AG08396 (cell line): ENCODE measurements at places on chromosomes 11 and 22.

GRCh38 chr11:117417856-117418255 is 90.2 kb downstream of the CEP164 start:
- no peak for DNase-seq

DNA sequence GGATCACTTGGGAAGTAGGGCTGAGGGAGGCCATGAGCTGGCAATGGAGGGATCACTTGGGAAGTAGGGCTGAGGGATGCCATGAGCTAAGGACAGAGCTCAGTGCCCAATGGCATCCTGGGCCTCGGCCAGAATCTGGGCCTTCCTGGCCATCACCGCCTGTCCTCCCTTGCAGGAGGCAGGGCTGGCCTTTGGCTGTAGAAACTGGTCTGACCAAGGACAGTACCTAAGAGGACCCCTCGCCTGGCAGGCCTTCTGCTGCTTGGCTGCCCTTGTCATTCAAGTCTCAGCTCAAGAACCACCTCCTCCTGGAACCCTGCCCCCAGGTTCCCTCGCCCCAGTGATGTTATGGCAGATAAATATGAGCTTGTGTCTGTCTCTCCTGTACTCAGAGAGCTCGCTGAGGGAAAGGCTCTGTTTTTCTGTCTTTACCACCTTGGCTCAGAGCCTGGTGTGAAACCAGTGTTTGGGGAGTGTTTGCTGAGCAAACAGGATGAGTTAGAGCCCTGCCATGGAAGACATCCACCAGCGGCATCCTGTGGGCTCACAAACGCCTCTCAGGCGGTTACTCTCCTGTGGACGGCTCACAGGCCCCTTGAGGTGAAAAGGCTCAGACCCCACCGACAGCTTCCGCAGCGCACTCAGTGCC is 19.3 kb upstream of the RASL10A start:
- no peak for DNase-seq

GRCh38 chr22:30421695-30422480 is 3.7 kb upstream of the MTFP1 start:
- DNase-seq, result no peak

DNA sequence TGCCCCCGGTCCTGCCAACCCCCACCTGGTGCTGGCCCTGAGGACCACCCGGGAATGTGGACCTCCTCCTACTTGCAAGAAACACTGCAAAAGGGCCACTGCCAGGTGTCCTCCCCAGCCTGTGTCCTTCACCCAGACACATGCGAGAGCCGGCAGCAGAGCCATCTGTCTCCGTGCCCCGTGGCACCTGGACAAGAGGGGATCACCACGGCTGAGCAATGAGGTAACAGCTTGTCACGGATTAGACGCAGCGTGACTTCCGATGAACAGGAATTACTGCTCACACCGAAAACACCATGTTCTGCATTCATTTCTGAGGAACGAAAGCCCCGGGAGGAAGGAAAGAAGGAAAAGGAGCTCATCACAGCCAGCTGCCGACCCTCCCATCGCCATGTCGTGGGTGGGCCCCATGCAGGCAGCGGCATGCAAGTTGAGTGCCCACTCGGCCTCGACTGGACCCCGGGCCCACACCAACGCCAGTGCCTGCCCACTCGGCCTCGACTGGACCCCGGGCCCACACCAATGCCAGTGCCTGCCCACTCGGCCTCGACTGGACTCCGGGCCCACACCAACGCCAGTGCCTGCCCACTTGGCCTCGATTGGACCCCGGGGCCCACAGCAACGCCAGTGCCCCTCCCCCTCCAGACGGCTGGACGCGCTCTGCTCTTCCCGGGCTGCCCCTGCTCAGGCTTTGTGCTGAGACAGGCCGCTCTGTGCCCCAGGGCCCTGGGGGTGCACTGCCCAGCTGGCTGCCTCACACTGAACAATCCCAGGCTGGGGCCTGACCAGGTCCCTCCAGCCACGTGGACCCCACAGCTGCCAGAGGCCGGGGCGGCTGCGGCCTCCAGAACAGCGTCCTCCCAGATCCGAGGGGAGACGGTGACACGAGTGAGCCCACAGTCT is 22.0 kb downstream of the CHID1 start:
- DNase-seq, result no peak

DNA sequence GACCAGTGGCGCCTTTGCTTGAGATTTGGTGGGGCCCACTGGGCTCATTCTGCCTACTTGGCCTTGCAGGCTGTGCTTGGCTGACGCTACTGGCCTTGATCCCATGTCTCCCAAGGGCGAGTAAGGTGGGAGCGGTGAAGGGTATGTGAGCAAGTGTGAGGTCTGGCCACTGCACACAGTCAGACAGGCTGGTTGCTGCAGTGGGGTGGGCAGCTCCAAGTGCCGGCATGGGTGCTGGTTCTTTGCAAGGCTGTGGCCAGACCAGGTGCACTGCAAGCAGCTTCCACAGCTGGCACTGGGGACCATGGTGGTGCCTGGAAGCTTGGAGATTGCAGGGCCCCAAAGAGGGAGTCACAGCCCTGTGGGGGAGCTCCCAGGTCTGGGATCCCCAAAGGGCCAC is 33.4 kb upstream of the OR10G7 start:
- no peak for DNase-seq

DNA sequence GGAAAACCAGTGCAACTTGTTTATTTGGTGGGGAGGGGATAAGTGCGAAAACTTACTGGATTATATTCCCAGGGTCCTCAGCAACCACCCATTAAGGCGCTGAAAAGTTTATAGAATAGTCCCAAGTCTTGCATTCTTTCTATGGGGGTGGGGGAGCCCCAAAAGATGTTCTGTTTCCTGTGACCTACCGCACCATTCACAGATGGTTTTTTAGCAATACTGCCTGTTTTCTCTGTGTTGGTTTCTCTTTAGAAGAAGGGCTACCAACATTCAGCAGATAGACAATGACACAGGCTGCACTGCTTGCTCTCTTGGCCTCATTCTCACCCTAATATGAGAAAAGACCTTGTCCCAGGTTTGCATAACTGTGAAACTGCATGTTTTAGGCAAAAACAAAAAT is 86.5 kb downstream of the FAM76B start:
- no peak for DNase-seq

DNA sequence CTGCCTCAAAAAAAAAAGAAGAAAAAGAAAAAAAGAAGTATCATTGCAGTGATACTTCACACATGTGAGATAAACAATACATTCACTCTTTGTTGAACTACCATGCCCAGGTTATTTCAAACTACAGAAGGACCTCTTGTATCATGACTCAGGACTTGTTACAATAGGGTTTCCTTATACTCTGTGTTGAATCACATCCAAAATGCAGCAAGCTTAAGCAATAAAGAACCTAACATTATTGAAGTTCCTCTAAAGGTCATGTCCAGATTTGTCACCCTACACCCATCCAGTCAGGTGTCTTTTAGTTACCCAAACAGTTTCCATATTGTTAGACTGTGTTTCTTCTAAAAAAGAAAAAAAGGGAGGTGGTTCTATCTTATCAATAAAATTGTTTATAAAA is 26.9 kb upstream of the ALKBH3 start:
- DNase-seq, result no peak

GRCh38 chr11:62539238-62539925 is 7.2 kb downstream of the AHNAK start:
- DNase-seq, result peak; percentile 87

DNA sequence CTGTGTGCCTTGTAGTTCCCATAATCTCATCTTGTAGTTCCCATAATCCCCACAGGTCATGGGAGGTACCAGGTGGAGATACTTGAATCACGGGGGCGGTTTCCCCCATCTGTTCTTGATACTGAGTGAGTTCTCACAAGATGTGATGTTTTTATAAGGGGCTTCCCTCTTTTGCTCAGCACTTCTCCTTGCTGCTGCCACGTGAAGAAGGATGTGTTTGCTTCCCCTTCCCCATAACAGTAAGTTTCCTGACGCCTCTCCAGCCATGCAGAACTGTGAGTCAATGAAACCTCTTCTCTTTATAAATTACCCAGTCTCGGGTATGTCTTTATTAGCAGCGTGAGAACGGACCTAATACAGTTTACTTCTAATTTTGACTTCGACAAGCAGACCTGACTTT is 14.0 kb upstream of the SMIM38 start:
- DNase-seq, result no peak

- no peak for DNase-seq
Measured at GRCh38 chr11:270451-271318, 7.5 kb upstream of the NLRP6 start.

- no peak for DNase-seq
Measured at GRCh38 chr22:42263944-42264343, 6.5 kb downstream of the TCF20 start.

GRCh38 chr11:11263238-11264005 is 89.6 kb downstream of the CSNK2A3 start:
- DNase-seq, result peak; percentile 20

DNA sequence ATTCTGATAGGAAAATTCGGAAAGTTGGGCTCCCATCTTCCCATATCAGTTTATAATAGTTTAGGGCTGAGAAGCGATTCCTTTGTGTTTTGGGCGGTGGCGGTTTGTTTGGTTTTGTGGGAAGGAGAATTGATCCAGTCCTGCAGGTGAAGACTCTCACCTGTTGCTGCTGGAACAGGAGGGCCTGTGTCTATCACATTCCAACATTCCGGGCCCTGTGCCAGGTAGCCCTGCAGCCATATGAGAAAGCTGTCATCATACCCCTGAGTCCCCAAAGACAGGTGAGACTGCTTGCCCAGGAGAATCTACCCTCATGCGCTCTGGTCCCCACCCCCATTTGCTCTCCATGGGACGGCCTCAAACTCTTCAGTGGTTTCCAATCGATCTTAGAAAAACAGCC is 62.1 kb downstream of the TRAF6 start:
- no peak for DNase-seq

DNA sequence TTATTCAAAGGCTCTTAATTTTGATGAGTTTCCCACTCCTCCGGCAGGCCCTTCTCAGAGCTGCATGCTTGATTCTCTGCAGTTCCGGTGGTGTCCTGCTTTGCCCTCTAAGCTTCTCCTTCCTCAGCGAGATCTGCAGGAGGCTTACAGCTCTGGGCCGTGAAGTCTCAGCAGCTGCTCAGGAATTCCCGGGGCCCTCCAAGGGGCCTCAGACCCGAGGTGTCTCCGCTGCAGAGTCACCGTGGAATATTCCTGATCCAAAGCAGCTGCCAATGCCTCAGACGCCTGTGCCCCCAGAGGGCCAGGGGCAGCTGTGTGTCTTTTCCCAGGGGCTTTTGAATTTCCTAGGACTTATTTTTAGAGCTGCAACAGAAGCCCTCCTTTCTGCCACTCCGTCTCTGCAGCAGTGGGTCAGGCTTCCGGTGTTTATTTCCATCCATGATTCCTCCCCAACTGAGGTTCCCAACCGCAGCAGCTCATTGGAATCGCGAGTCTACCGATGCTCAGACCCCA is 37.2 kb downstream of the RPS6KA4 start:
- DNase-seq, result no peak

GRCh38 chr11:7437696-7438095 is 47.6 kb upstream of the OLFML1 start:
- no peak for DNase-seq

DNA sequence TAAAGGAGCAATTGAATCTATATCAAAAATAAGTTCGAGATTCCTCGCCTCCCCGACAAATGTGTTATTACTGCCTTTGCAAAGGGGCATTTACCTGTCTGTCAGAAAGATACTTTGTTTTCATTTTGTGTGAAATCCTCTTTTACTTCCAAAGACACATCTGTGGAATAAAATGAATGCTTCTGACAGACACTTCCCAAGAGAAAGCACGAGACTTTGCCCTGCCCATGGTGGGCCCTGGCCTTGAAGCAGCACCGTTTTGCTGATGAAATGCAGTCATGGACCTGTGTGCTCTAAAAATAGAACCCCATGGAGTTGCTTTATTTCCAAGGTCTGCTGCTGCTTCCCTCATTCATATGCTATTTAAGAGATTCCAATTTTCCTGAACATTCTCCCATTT is 85.9 kb upstream of the USP47 start:
- no peak for DNase-seq

GRCh38 chr11:125214601-125215565 is 50.3 kb downstream of the PKNOX2 start:
- DNase-seq, result no peak

DNA sequence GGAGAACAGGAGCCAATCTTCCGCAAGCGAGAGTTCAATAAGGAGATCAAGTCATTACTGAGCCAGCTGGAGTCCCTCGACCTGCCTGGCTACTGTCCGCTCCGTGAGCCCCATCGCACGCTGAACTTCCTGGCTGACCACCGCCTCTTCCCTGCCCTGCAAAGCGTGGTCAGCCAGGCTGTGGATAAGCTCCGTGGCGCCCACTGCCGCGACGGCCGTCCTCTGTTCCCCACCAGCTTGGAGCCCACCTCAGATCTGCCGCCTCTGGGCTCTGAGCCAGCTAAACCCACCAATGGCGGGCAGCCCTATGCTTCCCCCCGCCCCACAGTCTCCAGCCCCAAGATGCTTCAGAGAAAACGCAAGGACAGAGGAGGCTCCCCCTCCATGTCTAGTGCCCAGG is 2.3 kb downstream of the CCDC116 start:
- no peak for DNase-seq

DNA sequence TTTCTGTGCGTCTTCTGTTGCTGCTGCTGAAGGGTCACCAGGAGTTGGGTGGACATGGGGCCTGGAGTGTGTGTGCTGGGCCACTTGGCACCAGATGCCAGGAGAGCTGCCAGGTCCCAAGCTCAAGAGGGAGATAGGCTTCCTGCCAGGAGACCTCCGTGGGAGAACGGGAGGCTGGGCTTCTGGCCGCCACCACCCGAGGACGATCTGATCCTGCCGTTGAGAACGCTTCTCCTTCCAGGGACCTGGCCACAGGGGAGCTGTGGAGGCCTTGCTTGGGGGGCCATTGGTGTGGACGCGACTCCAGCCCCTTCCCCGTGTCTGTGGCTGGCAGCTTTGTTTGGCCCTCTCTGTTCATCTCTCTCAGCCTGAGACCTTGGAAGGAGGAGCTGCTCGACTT is 2.4 kb downstream of the BRSK2 start:
- no peak for DNase-seq

- no peak for DNase-seq
Measured at GRCh38 chr22:35322893-35323292, 23.2 kb downstream of the TOM1 start.
